Stimulated activated CD8-positive, alpha-beta memory T cell treated with anti-CD3 and anti-CD28 coated beads, Interleukin-4, amount 100 ng/mL, for 1 hour (primary cell): ENCODE measurements at places on chromosomes 13 and 19.

- DNase-seq = no peak
Measured at GRCh38 chr19:46725036-46725820, 8.3 kb upstream of the PRKD2 start.

DNA sequence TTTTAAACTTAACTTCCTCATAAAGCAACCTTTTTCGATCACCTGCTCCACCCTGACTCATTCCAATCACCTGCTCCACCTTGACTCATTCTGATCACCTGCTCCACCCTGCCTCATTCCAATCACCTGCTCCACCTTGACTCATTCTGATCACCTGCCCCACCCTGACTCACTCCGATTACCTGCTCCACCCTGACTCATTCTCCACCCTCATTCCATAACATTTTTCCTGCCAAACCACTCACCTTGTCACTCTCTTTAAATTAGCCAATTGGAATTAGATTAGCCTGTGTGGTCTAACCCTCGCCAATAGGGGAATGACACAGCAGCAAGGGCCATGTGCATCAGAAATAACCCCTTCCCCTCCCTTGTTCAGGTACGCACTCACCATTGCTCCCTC lies 31.9 kb upstream of the ZNF83 start:
- no peak for DNase-seq

DNA sequence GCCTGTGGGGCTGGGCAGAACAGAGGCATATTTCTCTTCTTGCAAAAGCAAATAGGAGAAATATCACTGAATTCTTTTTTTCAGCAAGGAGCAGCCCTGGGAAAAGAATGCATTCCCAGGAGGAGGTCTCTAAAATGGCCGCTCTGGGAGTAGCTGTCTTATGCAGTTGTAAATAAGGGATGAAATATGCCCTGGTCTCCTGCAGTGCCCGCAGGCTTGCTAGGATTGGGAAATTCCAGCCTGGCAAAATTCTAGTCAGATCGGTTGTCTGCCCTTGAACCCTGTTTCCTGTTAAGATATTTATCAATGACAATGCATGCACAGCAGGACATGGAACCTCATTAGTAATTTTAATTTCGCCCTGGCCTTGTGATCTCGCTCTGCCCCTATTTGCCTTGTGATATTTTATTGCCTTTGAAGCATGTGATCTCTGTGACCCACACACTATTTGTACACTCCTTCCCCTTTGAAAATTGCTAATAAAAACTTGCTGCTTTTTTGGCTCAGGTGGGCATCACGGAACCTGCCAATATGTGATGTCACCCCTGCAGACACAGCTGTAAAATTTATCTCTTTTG lies 1993.2 kb downstream of the PCDH9 start:
- DNase-seq = no peak

DNA sequence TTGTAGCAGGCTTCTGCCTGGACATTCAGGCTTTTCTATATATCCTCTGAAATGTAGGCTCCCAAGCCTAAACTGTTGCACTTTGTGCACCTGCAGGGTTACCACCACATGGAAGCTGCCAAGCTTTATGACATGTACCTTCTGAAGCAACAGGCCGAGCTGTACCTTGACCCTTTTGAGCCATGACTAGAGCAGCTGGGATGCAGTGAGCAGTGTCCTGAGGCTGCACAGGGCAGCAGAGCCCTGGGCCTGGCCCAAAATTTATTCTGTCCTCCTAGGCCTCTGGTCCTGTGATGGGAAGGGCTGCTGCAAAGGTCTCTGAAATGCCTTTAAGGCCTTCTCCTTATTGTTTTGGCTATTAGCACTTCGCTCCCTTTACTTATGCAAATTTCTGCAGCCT lies 23.5 kb upstream of the CD177 start:
- DNase-seq = no peak

GRCh38 chr19:14475251-14476073 lies at the start of gene PTGER1:
PTGER1 (minus strand) TSS chr19:14475354; CDS start chr19:14474320, 1,034 bp downstream.
- DNase-seq = no peak

DNA sequence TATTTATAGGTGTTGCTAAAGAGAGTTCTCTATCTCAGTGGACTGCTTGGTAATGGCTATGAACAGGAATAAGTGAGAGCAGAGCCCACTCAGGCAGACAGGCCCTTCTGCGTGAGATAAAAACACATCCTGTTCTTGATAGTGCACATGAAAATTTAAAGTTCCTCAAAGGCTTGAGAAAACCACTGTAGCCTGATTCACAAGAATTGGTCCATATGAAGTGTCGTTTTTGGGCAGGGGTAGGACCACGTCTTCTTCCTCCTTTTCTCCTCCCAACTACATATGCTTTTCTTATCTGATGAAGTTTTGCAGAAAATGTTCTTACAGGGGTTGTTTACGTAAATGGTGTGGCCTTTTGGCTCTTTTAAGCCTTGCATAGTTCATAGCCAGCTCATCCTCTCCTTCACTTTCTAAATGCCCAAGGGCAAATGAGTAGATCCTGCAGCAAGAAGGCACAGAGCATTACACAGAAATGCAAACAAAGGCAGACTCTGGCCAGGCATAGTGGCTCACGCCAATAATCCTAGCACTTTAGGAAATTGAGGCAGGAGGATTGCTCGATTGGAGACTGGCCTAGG lies 53.8 kb downstream of the RNF6 start:
- DNase-seq = no peak
